Astrocyte of the hippocampus (primary cell): ENCODE measurements at places on chromosomes 11 and 22.

- no peak for DNase-seq
Measured at GRCh38 chr11:19410032-19410431, 169.3 kb upstream of the E2F8 start.

DNA sequence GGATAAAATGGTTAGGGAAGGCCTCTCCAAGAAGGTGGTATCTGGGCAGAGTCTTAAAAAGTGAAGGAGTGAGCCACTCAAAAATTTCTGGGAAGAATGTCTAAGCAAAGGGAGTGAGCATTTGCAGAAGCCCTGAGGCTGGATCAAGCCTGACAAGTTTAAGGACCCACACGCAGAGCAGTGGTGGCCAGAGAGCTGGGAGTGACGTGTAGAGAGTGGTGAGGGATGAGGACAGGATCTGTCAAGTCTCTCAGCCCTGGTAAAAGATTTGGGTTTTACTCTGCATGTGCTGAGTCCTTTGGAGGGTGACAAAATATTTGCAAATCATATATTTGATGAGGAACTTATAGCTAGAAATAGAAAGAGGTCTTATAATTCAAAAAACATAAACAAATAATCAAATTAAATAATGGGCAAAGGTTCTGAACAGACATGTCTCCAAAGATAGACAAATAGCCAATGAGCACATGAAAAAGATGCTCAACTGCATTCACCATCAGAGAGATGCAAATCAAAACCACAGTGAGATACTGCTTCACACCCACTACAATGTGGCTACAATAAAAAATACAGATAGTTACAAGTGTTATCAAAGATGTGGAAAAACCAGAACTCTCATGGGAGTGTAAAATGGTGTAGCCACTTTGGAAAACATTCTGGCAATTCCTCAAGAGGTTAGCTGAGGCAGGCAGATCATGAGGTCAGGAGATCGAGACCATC lies 107.2 kb upstream of the NNMT start:
- no peak for DNase-seq

DNA sequence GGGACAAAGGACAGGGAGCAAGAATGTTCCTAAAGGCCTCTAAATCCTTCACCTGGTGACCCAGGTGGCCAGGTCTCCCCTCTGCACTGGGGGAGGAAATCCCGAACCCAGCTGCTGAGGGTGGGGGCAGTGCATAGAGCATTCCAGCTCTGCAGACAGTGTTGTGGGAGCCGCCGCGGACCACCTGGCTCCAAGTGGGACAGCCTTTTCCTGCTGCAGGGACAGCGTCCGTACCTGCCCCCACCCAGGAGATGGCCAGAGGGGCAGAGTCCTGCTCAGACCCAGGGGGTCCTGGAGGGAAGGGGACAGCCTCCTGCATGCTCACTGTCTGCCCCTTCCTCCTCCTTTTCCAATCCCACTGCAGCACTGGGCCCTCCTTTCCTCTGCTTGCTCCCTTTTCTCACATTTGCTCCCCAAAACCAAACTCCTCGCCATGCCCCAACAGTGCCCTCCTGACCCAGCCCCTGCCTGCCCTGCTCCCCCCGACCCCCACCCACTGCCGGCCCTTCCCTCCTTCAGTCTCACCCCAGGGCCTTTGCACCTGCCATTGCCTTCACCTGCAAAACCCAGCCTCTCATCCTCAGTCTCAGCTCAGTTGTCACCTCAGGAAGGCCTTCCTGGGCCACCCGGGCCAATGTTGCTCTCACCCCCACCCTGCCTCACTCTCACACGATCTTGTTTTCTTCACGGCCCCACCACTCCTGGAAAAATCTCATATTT lies 12.8 kb downstream of the PNPLA5 start:
- no peak for DNase-seq

DNA sequence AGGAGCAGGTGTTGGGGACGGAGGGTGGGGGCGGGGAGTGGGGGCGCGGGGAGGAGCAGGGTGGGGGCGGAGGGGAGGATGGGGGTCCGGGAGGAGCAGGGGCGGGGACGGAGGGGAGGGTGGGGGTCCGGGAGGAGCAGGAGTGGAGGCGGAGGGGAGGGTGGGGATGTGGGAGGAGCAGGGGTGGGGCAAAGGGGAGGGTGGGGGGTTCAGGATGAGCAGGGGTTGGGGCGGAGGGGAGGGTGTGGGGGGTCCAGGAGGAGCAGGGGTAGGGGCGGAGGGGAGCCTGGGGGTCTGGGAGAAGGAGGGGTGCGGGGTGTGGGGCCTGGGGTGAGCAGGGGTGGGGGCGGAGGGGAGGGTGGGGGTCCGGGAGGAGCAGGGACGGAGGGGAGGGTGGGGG lies 17.1 kb downstream of the CRELD2 start:
- peak; percentile 50 for DNase-seq

- peak; percentile 58 for DNase-seq
Measured at GRCh38 chr11:96337541-96338431, 5.2 kb downstream of the MAML2 start.
